ENCODE measurements at places on chromosomes 2 and 18.

DNA sequence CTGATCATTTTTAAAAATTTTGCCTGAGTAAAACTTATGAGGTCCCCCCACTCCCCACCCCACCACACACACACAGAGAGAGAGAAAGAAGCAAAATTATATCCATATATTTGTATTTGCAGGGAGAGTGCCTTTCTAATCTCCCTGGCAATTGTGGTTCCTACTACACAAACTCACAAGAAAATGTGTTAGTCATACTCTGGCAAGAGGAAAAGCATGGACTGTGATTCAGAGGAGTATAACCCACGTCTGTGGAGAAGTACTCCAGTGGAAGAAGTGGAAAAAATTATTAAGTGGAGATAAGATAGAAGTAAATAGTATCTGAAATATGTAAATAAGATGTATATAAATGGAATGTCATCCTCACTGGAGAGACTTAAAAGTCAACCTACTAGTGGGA, 114.0 kb downstream of the DSEL start:
- no peak for DNase-seq

- DNase-seq: no peak
Measured at GRCh38 chr2:150676747-150677383, 189.4 kb upstream of the RND3 start.

- no peak for DNase-seq
Measured at GRCh38 chr2:165141601-165142354, 62.1 kb downstream of the SCN3A start.

DNA sequence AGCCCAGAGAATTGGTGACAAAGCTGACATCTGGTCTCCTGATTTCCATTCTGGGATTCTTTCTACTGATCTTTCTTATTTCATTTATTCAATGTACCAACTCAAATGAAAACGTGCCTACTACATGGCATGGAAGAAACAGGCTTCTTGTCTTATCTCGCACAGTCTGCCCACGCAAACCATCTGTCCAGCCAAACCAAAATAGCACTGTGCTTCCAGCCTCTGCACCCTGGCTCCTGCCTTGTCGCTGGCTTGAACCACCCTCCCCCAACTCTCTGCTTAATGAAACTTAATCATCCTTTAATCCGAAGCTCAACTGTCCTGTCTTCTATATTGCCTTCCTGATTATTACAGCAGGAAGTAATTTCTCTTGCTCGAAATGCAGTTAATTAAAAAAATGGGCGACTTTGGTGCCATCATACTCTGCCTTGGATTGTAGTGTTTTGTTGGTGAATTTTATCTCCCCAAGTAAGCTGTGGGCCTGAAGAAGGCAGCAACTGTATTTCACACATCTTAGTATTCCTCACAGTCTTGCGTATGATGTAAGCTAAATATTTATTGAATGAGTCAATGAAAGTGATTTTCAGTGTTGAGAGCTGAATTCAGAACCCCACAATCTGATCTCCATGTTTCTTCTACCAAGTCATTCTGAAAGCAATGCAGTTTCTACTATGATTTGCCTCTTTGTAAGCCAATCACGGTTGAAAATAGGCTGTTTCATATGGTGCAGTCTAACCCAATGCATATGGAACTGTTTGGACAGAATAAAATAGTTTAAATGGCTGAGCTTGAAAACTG, 190.8 kb downstream of the TMEM247 start:
- DNase-seq: no peak

- no peak for DNase-seq
Measured at GRCh38 chr2:12847694-12848575, 131.2 kb downstream of the TRIB2 start.

GRCh38 chr18:47586418-47587070, 335.1 kb upstream of the SKOR2 start:
- no peak for DNase-seq

- no peak for DNase-seq
Measured at GRCh38 chr18:23588836-23589560, 2.7 kb upstream of the NPC1 start.

DNA sequence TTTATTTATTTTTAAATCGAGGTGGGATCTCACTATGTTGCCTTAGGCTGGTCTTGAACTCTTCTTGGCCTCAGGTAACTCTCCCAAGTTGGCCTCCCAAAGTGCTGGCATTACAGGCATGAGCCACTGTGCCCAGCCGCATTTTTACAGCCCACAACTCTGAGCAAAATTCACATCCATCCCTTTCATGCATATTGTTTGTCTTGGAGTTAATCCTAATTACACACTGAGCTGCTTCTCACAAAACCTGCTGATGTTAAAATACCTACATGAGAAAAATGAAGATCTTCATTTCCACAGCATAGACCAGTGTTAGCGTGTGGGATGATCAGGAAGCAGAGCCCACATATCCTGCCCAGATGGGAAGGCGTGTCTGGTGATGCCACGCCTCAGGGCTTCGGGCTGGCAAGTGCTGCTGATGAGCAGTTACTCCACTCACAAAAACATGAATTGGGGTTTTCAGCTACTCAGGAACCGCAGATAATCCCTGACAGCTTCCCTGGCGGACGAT, 14.6 kb downstream of the ITGB1BP1 start:
- DNase-seq: no peak

DNA sequence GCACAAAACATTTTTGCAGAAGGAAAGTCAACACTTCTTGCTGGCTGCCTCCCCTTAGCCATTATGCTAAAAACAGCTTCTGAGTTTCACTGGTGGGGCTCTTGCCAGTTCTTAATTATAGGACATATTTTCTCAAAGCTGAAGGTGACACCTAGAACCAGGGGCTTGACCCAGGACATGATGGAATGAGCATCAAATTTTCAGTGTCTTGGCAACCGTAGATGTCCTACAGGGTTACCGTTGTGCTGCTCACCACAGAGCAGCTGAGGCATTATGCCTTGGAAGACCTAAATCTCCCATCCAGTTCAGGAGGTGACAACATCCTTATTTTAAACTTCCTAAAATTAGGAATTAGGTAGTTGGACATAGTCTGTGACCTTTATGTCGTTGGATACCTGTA, 46.7 kb downstream of the TMEM185B start:
- DNase-seq: peak; percentile 10

GRCh38 chr2:226526716-226527115, 272.9 kb downstream of the IRS1 start:
- DNase-seq: no peak

- DNase-seq: no peak
Measured at GRCh38 chr2:106184857-106185256, 9.2 kb downstream of the UXS1 start.

GRCh38 chr2:214098811-214099210, 312.0 kb upstream of the VWC2L start:
- DNase-seq: no peak

DNA sequence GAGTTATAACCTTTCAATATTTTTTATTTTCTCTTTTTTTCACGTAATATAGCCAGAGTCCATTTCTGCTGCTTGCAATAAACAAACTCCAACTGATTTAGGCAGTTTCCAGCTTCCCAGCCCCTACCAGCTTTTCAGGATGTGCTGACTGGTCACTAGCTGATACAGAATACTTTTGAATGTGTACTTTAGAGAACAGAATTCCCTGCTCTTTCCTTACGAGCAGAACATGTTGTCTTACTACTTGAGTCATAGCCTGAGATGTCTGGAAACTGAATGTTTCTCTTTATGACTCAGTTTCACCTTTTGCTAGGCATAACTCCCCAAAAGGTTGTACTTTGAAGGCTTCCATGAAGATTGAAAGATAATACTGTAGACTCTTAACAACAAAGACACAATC, 44.5 kb upstream of the KCNE4 start:
- DNase-seq: no peak

DNA sequence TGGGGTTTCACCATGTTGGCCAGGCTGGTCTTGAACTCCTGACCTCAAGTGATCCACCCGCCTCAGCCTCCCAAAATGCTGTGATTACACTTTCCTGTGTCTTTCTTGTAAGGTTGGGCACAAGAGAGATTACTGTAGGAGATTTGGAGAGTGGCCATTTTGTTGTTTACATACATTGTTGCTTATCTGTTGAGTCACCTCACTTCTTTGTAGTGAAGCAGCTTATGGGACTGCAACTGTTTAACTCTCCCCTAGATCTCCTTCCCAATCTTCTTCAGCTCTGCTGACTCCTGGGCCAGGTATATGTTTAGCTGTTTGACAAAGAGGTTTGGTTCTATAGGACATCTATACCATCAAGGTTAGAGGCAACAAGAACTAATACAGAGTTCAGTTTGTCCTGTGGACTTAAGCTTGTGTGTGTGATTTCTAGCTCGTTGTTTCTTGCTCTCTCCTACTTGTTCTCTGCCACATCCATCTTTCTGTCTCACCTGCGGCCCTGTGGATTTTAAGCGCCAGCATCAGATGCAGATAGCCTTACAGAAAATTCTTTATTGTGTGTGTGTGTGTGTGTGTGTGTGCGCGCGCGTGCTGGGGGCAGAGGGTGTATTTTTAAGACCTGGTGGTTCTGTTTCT, 95.4 kb downstream of the HAUS1 start:
- peak; percentile 5 for DNase-seq

- no peak for DNase-seq
Measured at GRCh38 chr2:205827809-205828365, 145.6 kb downstream of the NRP2 start.

- no peak for DNase-seq
Measured at GRCh38 chr2:216657086-216657855, 24.1 kb downstream of the IGFBP2 start.

DNA sequence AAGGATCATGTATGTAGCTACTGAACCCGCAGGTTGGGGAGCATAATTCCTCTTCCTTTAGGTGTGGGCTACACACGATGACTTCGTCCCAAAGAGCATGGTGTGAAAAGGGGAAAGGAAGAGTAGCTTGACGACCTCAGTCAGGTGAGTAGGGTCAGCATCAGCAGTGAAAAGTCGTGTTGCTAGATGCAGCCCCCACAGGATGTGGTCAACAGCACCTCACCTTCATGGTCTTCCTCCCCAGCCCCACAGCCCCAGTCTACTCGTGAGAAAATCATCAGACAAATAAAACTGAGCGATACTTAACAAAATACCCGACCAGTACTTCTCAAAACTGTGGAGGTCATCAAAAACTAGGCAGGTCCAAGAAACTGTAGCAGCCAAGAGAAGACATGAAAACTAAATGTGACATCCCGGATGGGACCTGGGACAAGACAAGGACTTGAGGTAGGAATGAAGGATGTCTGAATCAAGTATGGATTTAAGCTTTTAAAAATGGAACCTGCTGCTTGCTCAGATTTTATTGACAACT, 77.5 kb upstream of the NFATC1 start:
- peak; percentile 5 for DNase-seq

- no peak for DNase-seq
Measured at GRCh38 chr2:189556526-189556925, 24.1 kb downstream of the SLC40A1 start.

DNA sequence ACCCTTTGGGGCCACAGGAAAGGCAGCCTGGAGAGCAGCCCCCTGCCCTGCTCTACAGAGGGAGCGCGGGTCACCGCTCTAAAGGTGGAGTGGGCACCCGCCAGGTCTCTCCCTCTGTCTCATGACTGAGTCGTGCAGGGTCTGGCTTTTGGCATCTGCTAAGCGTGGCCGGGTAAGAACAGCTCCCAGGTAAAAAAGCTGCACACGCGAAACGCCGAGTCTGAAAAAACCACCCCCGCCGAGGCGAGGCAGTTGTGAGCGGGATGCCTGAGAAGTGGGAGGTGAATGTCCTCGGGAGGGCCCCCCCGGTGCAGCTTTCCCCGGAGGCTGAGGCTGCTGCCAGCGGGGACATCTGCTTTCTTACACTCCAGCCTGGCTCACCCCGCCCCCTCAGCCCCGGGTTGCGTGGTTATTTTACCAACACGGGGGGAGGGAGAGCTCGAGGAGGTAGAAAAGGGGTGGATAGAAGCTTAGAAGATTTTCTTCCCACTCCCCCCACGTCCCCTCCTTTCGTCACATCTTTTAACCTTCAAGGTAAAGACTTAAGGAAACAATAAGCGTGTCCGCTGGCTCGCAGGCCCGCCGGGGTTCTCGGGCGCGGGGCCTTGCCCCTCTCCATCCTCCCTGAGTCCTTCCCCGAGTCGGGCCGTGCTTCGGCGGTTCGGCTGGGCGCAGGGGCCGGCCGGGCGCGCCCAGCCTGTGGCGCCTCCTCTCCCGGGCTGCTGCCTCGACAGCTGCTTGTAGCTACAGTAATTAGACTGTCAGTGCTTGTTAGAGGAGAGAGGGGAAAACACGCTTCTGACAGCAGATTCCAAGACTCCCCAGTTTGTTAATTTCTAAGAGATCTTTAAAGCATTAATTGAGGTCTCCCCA, 70.6 kb upstream of the PSMD14 start:
- DNase-seq: peak; percentile 43

Measured in CD4-positive, alpha-beta T cell treated with Interleukin-21 for 1 hour (primary cell).